ENCODE measurements at places on chromosomes 4 and X.

GRCh38 chrX:120306630-120307029, 4.6 kb downstream of the TMEM255A start:
- DNase-seq = no peak

GRCh38 chr4:103201253-103201652, 3.1 kb upstream of the CENPE start:
- DNase-seq = no peak

DNA sequence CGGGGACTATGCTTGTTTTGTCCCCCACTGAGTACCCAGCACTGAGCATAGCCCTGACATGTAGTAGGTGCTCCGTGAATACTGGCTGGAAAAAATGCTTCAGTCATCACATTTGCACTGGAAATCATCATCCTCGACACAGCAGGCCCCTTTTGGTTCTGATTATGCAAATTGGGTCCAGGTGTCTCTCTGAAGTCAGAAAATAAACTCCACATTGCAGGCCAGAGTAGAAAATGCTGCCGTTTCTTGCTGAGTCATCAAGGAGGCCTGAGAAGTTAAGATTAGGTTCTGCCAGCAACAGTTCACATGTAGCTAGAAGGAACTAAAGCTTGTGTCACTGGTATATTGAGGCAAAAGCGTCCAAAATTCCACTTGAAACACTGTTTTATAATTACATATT, 15.0 kb upstream of the STK32B start:
- peak; percentile 30 for DNase-seq

DNA sequence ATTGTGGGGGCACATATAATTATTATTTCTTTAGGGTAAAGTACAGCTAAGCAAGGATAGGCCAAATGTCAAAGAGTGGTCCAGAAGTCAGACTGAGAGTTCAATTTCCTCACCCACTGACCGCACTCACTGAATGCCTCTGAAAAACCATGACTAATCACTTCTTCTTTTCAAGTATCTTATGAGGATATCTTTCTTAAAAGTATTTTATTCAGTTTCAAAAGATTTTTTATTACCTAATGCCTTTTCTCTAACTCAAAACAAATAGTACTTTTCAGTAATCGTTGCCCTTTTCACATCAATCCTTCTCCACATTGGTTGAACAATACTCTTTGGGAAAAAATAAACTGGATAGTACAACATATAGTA, 61.7 kb upstream of the CAMK2D start:
- no peak for DNase-seq

DNA sequence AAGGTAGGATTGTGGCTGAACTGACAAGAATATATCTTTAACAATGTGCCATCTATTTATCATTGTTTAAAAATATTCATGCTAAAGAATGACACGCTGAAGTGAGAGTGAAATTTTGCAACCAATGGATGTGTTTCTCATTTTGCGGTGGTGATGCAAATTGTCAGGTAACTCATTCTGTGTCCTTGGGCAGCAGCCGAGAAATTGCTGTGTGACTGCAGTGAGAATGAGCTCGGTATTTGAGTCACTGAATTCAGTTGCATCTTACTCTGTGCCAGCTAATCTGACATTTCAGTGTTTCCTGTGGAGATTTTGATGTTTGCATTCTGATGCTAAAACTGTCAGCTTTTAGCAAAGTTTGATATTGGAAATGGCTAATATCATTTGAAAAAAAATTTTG, 28.1 kb downstream of the MCUB start:
- no peak for DNase-seq

GRCh38 chr4:145792429-145792828, 112.5 kb downstream of the C4orf51 start:
- DNase-seq = no peak

DNA sequence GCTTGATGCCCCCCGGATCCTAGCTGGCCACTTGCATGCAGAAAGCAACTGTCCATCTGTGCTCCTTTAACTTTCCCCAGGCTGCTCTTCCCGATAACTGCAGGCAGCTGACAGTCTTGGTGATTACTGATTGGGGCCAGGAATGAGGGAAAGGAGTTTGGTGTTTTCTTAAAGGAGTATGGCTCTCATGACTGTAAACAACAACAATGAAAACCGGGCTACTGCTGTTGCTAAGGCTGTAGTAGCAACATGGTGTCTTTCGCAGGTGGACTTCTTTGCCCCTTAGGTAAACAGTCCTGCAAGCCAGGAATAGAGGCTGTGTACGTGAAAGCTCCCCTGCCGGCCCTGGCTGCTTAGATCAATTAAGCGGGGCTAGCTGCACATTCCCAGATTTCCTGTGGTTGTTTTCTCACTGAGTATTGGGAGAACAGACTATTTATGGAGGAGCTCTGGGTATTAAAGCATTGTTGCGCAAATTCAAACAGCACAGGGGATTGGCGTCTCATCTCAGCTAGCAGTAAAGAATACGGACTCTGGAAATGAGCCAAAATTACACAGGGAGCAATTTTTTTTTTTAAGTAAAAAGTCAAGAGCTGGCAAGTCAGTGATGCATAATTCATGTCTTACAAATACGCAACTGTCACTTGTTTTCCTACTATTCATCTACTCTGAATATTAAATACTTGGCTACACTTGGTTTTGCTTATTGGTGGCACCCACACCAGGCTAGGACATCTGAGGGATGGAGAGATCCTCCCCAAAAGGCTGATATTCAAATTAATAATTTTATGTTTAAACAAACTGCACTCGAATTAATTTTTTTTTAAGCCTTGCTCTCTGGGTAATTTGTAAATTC, 61.6 kb upstream of the NAP1L5 start:
- DNase-seq = no peak

GRCh38 chrX:74023203-74023602, 280.8 kb upstream of the ZCCHC13 start:
- no peak for DNase-seq

- DNase-seq = no peak
Measured at GRCh38 chr4:2878346-2878745, 34.7 kb downstream of the ADD1 start.

GRCh38 chr4:3305610-3306371, 13.0 kb downstream of the RGS12 start:
- no peak for DNase-seq

DNA sequence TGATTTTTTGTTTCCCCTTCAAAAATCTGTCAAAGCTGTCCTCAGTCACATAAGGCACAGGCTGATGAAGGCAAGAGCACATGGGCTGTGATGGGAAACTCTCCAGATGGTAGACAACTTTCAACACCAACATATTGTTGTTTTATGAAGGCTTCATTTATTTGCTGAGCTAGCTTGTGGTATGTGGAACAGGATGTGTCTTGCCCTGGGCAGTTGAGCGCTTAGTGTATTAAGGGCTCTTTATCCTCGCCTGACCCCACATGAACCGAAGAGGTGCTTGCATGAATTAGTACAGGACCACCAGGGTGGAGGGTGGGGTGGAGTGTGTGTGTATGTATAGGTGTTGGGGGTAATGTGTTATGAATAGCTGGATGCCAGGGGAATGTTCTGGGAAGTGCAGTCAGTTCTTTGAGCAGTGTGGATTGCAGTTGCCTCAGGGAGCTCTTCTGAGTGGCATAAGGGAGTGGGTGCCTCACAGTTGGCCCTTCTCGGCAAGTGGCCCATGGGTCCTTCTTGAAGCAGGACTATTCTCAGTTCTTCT, 103.1 kb downstream of the PHEX start:
- peak; percentile 41 for DNase-seq

- peak; percentile 71 for DNase-seq
Measured at GRCh38 chrX:3244203-3244743, 102.2 kb downstream of the MXRA5 start.

DNA sequence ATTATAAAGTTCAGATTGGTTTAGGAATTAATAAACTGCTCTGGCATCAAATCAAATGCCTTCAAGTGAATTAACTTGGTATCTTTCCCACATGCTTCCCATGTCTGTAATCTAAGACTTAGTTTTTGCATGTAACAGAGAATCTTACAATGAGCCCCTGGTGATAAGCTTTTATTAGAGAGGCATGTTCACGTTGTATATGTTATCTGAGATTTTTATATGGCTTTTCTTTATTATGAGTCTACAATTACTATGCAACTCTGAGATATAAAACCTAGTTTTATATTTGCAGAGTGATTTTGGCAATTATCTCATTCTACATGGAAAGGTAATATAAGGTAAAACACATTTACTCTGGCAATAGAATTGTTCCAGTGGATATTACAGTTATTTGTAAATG, 1578.4 kb upstream of the IGFBP7 start:
- no peak for DNase-seq

GRCh38 chr4:868421-868820, 42.5 kb upstream of the CPLX1 start:
- DNase-seq = no peak

GRCh38 chr4:7323872-7324650, 110.7 kb downstream of the PSAPL1 start:
- DNase-seq = no peak

- no peak for DNase-seq
Measured at GRCh38 chr4:45692131-45692735, 431.6 kb downstream of the GABRG1 start.

- no peak for DNase-seq
Measured at GRCh38 chrX:51737091-51737490, 6.2 kb upstream of the GSPT2 start.

DNA sequence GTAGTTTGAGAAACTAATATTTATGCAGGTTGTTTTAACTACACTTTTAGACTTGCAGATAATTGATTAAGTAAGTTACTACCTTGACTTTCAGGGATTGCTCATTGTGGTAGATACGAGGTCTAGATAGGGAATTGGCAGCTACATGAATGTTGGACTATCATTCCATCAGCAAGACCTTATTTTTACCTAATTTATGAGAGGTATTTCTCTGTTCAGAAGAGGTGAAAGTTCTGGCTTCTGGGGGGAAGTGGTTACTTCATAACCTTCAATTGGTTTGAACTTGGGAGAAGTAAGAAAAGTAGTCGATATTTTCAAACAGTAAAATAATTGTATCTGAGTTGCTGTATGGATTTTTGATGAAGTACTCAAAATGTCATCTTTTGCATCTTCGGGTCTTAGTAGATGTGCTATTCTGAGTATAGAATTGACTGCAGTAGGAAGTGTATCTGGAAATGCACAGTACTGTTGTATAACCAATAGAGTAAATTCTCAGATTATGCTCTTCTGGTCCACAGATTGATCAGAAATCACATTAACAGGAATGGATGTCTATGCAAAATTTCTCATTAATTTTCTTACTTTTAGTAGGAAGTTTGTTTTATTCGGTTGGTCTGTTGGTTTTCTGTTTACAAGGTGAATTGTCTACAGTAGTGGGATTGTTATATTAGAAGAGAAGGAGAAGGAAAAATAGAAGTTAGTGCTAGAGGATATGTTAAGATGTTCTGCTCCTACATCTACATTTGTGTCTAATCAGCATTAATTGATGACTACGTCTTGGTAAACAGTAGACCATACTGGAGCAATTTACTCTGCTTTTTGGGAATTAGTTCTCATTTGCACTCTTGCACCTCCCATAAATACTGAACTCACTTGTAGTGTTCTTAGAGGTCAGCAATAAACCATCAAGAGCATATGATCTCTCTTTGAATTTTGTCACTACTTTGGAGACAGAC, 3.0 kb downstream of the NFKB1 start:
- no peak for DNase-seq

DNA sequence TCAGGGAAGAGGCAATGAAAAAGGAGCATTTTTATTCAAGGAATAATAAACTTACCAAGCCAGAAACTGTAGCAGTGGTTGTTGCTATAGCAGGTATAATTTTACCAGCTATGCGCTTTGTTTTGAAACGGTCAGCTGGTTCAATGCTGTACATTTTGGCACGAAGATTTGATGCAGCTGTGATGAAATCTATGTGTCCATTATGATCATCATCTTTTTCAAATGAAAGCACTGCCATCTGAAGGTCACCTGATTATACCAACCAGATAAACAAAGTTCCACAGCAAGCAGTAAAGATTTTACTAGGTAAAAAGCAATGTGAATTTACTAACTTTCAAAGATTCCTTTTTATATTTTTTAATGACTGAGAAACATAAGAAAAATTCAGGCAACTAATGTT, 66.4 kb downstream of the STAP1 start:
- DNase-seq = no peak

DNA sequence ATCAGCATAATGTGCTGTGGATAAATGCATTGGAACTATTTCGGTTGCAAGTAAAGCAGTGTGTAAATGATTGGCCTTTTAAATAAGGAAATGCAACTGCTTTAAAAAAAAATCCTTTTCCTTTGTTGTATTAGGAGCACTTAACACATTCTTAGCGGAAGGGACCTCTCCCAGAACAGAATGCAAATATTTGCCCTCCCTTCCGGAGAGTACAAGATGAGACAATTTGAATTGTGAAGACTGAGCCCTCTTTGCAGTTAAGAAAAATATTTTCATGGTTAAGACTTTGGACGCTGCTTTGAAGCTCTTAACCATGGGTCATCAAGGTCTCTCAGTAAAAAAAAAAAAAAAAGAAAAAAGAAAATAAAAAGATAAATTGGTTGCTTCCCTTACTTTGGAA, 9.5 kb upstream of the NOX1 start:
- DNase-seq = no peak

DNA sequence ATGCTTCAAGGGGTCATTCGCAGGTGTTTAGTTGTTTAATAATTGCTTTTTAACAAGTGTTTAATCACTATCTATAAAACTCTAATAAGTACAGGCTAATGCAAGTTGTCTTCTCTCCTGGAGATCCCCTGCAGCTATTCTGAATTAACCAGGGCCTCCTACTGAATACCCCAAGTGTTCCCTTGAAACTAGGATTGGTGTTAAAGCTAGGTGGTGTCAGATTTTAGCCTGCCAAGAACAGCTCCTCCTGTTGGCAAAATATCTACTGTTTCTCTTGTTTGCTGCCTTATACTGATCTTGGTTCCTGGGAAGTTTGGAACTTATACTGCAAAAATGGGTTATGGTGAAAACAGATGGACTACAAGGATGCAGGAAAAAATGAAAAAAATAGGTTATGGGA, 26.1 kb upstream of the TMEM154 start:
- DNase-seq = no peak

DNA sequence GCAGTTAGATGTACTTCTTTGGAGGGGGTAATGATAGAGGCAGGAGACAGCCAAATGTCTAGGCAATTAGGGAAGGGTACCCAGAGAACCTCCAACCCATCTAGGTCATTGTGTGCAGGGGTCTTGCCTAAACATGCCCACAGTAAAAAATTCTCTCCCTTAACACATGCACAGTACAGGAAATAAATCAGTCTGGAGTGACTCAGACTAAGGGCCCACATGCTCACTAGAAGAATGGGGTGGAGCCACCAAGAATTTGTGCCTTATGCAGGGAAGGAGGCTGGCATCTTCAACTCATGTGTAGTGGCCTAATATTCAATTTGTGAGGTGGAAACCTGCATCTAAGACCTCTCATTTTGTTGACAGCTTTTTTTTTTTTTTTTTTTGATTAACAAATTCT, 945.3 kb upstream of the GRIA3 start:
- no peak for DNase-seq

DNA sequence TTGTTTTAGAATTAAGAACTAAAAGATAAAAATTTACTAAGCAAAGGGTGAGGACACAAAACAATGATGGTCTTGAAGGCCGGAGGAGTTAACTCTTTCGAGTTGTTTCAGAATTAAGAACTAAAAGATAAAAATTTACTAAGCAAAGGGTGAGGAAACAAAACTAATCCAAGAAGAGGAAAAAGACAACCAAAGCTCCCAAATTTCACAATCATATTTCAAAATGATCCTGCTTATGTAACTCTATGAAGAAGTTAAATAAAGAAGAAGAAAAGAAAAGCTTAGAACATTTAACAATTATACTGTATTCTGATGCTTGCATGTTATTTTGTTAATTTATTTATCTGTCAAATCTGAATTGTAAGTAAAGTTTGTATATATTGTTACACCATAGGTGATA, 154.8 kb upstream of the SLIT2 start:
- DNase-seq = no peak

GRCh38 chr4:83780053-83780733, 244.3 kb downstream of the GPAT3 start:
- DNase-seq = no peak
